Right lung (tissue), 10 donors: ENCODE measurements at places on chromosomes 6 and 20. TPM values are rescaled to one million over a fixed set of nuclear protein-coding genes. Genes with fewer than 3 reads are reported as not detected.

GRCh38 chr6:21816231-21816630 lies 222.7 kb downstream of the SOX4 start:
- DNase-seq = no peak

DNA sequence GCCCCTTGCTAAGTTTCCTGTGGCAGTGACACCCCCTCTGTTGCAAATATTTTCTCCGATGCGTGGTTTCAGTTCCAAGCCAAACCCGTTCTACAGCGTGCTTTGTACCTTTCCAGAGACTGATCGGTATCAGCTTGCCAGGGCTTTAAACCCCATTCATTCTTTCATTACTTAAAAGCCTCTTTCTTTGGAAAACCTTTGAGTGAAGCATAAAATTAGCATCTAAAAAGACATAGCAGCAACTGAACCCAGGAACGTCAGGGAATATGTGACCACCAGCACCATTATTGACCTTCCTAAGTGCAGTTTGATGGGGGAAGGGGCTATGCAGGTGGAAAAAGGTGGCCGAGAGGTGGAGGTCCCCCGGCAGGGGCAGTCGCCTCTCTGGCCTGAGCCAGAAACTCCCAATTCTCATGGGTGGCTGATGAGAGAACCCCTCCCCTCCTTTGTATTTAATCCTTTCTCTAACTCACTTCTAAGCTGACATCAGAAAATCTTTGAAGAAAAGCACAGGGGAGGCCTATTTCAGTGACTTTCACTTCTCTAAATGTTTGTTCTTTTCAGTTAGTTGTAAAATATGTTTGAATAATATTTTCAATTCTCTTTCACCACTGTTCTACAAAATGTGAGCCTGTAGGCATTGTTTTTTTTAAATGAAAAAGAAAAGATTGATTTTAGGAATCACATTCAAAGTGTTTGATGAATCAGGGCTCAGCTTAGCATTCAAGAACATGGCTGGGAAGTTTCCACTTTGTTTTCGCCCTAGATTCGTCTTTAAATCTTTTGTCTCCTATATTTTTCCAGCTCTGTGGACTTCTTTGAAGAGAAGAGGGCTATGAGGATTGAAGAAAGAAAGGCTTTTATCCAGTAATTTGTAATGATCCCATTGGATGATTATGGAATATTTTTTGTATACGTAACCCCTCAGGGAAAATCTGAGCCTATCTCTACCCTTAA lies 89.2 kb downstream of the RSPH3 start:
- DNase-seq = peak; percentile 38

- DNase-seq = no peak
These were observed 22.0 kb downstream of the RANBP9 start for GRCh38 chr6:13689511-13690256.

Gene MYH7B
- 1.7 TPM for polyA plus RNA-seq
